CD4-positive, alpha-beta memory T cell (primary cell): ENCODE measurements at places on chromosomes 3 and 15.
A peak's percentile ranks its signal among the peaks of the same experiment; 100 is the strongest.

DNA sequence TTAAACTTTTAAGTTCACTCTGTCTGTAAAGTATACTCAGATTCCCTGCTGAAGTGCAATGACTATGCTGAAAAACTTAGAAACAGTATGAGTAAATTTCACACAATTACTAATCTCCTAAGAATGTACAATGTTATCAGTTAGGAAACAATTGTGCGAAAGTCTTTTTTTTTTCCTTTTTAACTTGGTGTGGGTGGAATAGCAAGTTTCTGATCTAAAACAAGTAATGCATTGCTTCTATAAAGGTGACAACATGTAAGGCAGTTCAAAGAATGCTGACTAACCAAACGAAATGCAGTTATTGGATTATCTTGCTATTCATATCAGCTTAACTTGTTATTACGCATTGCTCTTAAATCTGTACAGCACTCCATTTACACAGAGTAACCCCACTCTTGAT, 19.3 kb upstream of the SLC12A8 start:
- DNase-seq, result no peak
- H3K27ac ChIP-seq, result no peak overlapping the region
- peaks cover 13% of the 10 kb centered on the region for H3K36me3 ChIP-seq
- no peak overlapping the region for H3K4me3 ChIP-seq
- no peaks in the 10 kb centered on the region for H3K4me1 ChIP-seq

DNA sequence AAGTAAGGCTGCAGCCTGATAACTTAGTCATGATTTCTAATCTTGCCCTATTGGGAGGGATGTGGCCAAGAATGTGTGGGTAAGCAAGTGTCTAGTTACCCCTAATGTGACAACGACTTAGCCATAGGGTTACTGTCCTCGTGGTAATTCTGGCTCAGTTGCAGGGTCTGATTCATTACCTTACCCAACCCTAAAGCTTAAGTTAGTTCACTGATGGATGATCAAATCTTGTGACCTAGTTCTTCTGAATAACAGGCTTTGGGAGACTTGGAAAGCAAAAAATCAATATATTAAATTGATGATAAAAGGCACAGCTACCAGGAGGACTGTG, 1.6 kb upstream of the INTS14 start:
- no peak for DNase-seq
- no peak overlapping the region for H3K4me3 ChIP-seq
- no peaks in the 10 kb centered on the region for H3K36me3 ChIP-seq
- peak overlapping the region; percentile 76 for H3K27ac ChIP-seq
- no peaks in the 10 kb centered on the region for H3K27me3 ChIP-seq

- no peaks in the 10 kb centered on the region for H3K36me3 ChIP-seq
- H3K4me1 ChIP-seq, result no peaks in the 10 kb centered on the region
- H3K27me3 ChIP-seq, result no peaks in the 10 kb centered on the region
- DNase-seq, result no peak
- H3K4me3 ChIP-seq, result no peak overlapping the region
Observed at GRCh38 chr3:135213822-135214221, 418.8 kb downstream of the EPHB1 start.

DNA sequence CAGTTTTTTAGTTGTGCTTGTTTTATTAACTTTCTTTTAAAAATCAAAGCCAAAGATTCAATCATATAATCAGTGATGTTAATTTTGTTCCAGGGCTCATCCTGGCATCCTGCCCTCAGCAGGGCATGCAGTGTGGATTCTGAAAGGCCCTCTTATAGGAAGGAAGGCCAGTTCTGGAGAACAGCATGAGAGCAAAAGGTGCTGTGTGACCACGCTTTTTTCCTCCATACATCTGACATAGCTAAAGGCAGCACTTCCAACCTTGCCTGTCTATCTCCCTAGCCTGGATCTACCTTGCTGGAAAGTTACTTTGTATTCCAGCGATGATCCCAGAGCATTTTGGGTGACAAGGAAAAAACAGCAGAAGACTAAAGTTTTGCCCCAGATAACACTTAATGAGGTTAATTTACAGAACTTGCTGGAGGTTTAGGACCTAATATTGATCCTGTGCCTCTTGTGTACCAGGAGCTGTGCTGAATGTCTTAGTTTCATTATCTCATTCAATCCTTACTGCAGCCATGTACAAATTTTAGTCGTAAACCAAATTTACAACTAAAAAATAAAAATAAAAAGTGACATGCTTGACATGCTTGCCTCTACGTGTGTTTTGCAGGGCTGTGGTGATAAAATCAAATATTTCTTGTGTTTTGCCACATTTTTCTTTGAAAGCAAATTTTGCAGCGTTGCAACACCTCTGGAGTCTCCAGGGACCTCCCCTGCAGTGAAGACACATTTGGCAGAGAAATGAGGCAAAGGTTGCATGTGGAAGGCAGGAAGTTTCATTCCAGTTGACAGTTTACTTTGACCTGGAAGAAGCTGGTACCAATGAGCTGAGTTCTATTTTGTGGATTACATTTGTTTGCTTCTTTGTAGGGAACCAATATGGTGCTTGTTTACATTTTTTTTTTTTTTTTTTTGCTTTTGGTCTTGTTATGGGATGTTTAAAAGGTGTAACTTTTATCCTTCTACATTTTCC, 13.2 kb downstream of the IL1RAP start:
- H3K4me3 ChIP-seq, result no peak overlapping the region
- DNase-seq, result no peak
- no peaks in the 10 kb centered on the region for H3K4me1 ChIP-seq

DNA sequence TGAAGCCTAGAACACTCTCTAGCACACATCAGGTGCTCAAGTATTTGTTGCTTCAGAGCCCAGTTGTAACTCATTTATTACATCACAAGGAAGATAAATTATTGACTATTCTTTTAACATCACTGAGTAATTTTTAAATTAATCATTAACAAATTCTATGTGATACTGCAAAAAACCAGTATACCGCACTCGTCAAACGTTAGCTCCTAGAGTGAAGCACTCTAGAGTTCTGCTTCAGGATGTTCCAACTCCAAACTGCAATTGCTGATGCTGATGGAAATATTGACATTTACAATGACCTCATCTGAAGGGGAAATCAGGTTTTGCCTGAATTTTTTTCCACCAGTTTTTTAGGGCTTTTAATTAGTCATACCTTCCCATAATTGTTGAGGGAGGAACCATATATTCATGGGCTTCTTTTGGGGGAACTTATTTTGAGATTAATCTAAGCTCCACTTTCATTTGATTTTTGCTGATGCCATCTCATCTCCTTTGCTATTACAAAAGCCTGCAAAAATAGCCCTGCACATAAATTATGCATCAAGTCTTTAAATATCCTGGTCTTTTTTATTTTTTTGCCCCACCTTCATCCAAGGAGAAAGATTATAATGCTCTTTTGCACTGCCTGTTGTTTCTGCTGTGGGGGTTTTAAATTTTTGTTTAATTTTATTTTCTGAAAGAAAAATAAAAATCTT, 123.0 kb upstream of the STAC start:
- no peaks in the 10 kb centered on the region for H3K27me3 ChIP-seq
- H3K27ac ChIP-seq, result no peak overlapping the region
- no peaks in the 10 kb centered on the region for H3K4me1 ChIP-seq
- no peak for DNase-seq
- no peaks in the 10 kb centered on the region for H3K36me3 ChIP-seq
- H3K4me3 ChIP-seq, result no peak overlapping the region

- no peak overlapping the region for H3K4me3 ChIP-seq
- H3K27me3 ChIP-seq, result no peaks in the 10 kb centered on the region
- no peaks in the 10 kb centered on the region for H3K36me3 ChIP-seq
Observed at GRCh38 chr3:157445857-157446256, 9.2 kb downstream of the PTX3 start.

DNA sequence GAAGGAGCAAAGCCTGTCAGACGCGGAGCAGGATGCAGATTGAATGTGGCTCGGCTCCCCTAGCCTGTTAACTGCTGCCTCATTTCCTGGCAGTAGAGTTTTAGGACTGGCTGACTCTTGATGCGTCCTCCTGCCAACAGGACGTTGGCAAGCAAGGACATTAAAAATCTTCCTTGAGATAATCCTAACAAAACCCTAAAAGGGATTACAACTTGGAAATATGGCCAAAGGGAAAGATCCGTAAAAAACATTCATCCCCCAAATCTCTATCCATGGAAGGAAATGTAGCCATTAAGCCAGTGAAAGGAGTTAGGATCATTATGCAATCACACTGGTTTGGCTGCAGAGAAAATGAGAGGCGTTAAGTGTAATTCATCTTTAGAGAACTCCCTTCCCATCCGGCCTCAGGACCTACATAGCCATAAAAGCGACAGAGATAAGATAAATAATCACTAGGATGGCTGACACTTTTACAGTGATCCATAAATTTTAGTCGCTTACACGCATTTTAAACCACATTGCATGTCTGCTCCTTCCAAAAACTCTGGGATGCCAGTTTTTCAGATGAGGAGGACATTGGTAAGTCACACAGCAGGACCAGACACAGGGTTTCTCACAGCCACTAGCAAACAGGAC, 44.5 kb upstream of the C3orf80 start:
- DNase-seq, result no peak
- H3K27ac ChIP-seq, result no peak overlapping the region
- H3K27me3 ChIP-seq, result no peaks in the 10 kb centered on the region
- H3K4me1 ChIP-seq, result no peaks in the 10 kb centered on the region
- H3K36me3 ChIP-seq, result no peaks in the 10 kb centered on the region

DNA sequence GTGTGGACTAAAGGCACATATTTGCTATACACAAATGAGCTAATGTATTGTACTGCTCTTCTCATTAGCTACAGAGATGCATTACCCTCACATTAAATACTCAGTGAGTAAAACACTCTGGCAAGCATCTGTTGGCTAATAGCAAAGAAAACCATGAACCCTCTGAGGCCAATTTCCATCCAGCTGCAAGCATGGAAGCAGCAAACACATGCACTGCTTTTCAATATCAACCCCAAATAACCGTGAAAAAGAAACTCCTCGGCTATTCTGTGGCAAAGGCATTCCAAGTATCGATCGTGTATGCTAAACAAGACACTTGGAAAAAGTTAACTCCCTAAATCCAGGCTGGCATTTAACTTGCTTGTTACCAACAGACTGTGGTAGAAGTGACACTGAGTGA, 67.0 kb downstream of the PEAK1 start:
- no peak for DNase-seq
- no peak overlapping the region for H3K4me3 ChIP-seq
- H3K27me3 ChIP-seq, result no peaks in the 10 kb centered on the region

GRCh38 chr15:95261546-95261945, 1030.2 kb downstream of the MCTP2 start:
- H3K27me3 ChIP-seq, result no peaks in the 10 kb centered on the region
- DNase-seq, result no peak
- no peak overlapping the region for H3K27ac ChIP-seq
- H3K4me1 ChIP-seq, result no peaks in the 10 kb centered on the region

DNA sequence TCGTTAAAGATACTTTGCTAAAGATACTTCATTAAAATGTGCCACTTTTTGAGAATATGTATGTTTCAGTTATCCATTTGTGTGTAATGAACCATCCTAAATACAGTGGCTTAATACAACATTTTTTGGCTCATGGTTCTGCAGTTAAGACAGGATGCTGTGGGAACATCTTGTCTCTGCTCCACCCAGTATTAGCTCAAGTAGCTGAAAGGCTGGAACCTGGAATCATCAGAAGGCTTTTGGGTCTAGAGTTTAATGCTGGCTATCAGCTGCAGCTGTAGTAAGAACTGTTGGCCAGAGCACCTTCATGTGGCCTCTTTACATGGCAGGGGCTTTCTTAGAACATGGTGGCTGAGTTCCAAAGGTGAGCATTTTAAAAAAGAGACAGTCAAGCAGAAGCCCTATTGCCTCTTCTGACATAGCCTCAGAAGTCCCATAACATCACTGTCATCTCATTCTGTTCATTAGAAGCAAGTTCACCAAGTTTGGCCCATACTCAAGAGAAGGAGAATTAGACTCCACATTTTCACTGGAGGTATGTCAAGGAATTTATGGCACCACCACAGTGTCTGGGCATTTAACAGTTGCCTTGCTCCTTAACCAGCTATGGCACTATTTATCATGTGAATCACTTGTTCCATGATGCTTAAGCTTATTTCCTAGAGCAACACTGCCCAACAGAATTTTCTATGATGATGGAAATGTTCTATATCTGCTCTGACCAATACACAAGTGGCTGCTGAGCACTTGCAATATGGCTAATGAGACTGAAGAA, 70.4 kb upstream of the PDZRN3 start:
- no peak overlapping the region for H3K4me3 ChIP-seq
- H3K27me3 ChIP-seq, result no peaks in the 10 kb centered on the region
- H3K27ac ChIP-seq, result no peak overlapping the region
- no peaks in the 10 kb centered on the region for H3K36me3 ChIP-seq
- no peaks in the 10 kb centered on the region for H3K4me1 ChIP-seq
- no peak for DNase-seq

DNA sequence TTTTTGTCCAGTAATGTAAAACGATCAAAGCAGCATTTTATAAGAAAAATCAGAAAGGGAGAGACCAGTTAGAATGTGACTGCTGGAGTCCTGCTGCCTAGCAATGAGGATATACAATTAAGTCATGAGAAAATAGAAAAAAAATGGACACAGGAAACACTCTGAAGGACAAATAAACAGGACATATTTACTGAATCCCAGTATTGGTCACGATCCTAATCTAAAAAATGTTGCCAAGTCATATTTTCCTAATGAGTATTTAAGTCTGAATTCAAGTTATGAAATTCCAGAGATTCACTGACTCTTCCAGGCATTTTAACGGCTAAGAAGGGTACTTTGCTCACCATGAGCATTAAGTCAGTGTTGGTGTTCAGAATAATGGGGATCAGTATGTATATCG, 154.3 kb upstream of the CCDC54 start:
- no peak overlapping the region for H3K4me3 ChIP-seq
- no peak overlapping the region for H3K27ac ChIP-seq
- H3K4me1 ChIP-seq, result no peaks in the 10 kb centered on the region
- no peaks in the 10 kb centered on the region for H3K27me3 ChIP-seq

DNA sequence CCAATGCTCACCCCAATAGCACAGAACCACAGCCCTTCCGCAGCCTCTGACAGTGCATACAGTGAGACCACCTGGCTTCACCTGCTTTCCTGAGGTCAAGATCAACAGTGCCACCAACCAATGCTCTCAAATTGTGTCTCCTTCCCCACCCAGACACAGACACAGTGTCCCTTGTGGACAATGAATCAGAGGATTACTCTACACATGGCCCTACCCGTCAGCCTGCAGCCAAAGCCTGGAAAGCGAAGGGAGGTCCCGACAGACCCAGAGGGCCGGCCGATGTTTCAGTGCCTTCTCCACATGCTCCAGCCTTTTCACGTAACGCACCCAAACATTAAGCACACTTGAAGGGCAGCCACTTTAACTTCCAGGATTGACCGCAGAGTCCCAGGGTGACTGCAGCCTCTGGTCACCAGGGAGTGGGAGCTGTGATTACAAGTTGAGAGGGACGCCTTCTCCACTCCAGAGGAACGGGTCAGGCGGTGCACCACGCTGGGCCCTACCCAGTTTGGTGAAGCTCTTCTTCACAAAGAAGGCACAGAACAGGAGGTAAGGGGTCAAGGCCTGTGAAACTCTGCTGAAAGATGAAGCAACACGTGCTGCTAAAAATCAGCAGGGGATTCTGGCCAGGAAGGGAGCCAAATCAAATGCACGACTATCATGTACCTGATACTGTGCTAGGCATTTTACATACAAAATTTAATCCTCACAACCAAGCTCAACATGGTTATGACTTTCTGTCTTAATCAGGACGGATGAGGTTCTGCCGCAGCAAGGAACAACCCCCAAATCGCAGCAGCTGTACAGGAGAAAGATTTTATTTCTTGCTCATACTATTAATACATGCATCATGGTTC, 17.2 kb downstream of the KLHL25 start:
- no peak overlapping the region for H3K27ac ChIP-seq
- H3K27me3 ChIP-seq, result no peaks in the 10 kb centered on the region
- no peak for DNase-seq
- no peaks in the 10 kb centered on the region for H3K4me1 ChIP-seq
- no peaks in the 10 kb centered on the region for H3K36me3 ChIP-seq
